ENCODE measurements at places on chromosomes 16 and 17.

DNA sequence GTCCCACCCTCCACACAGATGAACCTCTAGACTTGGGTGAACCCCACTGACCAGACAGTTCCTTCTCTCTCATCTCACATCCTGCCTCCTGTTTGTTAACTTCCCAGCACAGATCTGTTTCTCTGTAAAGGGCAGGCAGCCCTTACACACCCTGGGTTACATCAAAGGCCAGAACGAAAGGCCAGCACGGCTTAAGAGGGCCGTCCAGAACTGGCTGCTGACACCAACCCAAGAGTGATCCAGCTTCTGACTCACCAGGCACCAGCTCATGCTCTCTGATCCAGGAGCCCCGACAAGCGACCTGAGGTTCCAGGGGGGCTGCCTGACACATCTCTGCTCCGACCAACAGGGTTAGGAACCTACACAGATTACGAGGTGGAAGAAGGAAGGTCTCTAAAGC, 86.9 kb downstream of the MRM3 start:
- DNase-seq: no peak

- DNase-seq: no peak
Measured at GRCh38 chr16:49216593-49216992, 65.0 kb downstream of the CBLN1 start.

DNA sequence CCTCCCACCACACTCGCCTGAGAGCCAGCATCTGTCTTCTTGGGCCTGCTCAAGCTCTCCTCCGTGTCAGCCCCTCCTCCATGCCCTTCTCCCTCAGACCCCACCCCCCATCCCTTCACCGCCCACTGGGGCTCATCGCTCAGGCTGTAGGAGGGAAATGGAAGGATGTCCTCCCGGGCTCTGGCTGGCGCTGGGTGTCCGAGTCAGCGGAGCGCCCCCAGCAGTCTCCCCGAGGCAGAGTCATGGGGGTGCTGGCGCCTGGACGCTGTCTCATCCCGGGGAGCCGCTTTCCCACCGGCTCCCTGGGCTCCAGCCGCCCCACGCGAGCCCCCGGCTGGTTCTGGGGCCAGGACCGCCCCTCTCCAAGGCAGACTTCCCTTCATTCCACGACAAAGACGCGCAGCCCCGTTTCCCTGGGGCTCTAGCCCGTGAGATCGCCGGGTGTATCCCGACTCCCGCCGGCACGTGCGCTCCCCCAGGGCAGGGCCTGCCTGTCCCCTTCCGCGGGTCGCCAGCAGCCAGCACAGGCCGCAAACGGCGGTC, 428 bp upstream of the ANTKMT start:
- DNase-seq: peak; percentile 59

DNA sequence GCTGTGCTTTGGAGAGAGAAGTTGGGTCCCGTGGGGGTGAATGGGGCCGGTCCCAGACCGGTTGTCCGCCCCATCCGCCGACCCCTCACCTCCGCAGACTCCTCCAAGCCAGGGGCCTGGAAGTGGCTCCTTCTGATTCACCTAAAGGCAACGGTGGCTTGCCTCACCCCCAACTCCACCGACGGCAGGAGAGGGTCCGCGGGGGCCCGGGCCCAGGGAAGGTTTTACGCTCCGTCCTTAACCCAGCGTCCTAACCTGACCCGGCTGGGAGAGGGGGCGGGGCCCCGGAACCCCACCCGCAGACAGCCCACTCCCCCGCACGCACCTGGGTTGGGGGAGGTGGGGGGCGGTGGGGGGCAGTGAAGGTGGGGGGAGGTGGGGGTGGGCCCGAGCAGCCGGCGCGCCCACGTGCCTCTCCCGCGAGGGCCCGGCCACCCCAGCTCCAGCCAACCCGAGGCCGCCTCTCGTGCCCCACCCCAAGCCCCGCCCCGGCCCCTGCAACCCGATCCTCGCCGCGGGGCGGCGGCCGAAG, 12.7 kb upstream of the CD300A start:
- DNase-seq: peak; percentile 70

- DNase-seq: no peak
Measured at GRCh38 chr17:80968602-80969029, 23.0 kb upstream of the CHMP6 start.

- DNase-seq: peak; percentile 84
Measured at GRCh38 chr17:82153745-82154375, 55.8 kb upstream of the FASN start.

DNA sequence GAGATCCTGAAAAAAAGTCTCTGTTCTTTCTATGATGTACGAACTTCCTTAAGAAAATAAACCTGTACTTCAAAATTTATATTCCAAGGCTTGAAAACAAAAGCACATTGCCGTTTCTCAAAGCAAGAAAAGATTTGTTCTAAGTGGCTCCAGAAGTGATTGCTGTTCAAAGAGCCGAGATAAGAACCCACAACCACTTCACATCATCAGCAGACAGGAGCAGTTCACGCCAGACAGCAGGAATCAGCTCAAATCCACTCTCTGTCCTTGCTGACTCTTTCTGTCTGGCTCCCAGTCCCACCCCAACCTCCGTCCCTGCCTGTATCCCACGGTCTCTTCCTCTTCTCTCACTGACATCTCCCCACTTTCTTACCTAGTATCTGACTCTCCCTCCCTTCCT, 85.0 kb upstream of the MYOCD start:
- DNase-seq: no peak

GRCh38 chr17:32795339-32795979, 81.5 kb downstream of the MYO1D start:
- no peak for DNase-seq

GRCh38 chr17:4968486-4969046, 949 bp upstream of the SPAG7 start:
- no peak for DNase-seq

GRCh38 chr16:12228602-12229499, 252.3 kb downstream of the SNX29 start:
- DNase-seq: peak; percentile 34

DNA sequence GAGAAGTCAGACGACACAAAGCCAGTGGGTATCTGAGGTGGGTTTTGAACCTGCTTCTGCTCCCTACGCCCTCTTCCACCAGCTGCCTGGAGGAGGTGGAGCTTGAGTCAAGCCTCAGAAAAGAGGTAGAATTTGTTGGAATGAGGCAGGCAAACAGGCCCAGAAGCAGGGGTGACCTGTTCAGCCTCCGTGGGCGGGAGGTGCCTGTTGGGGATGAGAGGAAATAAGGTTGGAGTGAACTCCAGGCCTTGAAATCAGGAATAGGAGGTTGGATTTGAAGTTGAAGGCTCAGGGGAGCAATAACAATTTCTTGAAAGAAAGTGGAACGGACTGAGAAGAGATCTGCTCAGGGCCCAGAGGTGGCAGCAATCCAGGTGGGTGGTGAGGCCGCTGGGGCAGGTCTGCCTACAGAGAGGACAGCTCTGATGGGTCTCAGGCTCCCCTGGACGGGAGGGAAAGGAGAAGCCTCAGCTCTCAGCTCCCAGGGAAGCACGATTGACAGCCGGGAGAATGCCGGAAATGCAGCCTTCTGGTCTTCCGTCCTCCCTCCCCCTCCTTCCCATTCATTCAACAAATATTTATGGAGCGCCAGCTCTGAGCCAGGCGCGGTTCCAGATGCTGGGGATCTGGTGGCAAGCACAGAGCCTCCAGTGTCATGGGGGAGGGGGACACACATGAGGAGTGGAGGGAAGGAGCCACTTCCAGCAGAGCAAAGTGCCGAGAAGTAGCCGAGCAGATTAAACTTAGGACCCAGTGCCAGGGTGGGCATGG, 61.9 kb upstream of the CIBAR2 start:
- no peak for DNase-seq

GRCh38 chr16:84349862-84350684, 18.3 kb upstream of the ATP2C2 start:
- DNase-seq: no peak
